ENCODE measurements at places on chromosomes 4 and X.

DNA sequence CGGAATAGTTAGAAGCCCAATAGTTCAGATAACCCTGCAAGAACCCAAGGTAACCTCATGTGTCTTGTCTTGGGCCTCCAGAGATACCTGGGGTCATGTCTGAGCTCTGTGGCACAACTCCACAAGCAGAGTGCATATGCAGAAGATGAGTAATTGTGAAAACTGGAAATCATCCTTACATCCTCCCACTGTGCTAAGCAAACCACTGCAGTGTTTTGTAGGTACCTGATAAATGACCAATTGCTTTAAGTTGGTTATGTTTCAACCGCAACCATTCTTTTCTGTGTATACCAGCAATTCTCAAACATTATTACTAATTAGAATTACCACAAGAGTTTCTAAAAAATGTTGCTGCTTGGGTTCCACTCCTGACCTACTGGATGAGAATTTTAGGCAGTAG lies 73.2 kb downstream of the CBLL2 start:
- DNase-seq, result no peak

- no peak for DNase-seq
Observed at GRCh38 chr4:182521011-182521410, 277.8 kb downstream of the TENM3 start.

DNA sequence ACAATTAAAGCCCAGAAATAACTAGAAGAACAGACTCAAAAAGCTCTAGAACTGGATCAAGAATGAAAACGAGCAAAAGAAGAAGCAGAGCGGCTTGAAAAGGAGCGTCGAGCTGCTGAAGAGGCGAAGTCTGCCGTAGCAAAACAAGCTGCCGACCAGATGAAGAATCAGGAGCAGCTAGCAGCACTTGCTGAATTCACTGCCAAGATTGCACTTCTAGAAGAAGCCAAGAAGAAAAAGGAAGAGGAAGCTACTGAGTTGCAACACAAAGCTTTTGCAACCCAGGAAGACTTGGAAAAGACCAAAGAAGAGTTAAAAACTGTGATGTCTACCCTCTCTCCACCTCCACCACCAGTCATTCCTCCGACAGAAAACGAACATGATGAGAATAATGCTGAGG lies 56.1 kb upstream of the PPP4R3C start:
- DNase-seq, result no peak

DNA sequence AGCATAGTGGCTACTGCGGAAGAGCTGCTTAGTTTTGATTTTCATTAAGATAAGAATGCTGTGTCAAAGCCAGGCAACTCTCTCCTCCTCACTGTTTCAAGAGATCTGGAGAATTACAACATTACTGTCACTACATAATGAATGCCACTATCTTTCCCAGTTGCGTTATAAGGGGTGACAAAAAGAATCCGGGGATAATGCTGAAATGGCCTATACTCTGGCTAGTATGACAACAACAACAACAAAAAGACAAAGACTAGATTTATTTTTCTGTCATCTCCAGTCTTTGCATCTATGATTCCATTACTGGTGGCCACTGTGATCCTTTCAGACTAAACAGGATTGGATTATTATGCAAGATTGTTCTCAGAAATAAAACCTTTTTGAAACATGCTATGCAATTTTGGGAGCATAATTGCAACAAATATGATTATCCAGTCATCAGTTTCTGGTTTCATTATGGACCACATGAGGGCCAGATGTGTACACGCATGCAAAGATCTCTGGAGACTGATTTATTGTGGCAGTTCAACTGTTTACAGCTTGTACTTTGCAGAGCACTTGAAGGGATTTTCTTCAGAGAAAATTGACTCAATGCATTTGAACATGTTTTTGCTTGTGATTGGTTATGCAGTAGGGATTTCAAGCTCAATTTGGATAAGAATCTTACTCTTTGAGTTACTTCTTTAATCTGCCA lies 31.1 kb upstream of the SPANXB1 start:
- no peak for DNase-seq

GRCh38 chr4:75898536-75898935 lies 3.7 kb downstream of the PPEF2 start:
- no peak for DNase-seq

GRCh38 chr4:186318481-186318880 lies 52.5 kb downstream of the F11 start:
- DNase-seq, result no peak

DNA sequence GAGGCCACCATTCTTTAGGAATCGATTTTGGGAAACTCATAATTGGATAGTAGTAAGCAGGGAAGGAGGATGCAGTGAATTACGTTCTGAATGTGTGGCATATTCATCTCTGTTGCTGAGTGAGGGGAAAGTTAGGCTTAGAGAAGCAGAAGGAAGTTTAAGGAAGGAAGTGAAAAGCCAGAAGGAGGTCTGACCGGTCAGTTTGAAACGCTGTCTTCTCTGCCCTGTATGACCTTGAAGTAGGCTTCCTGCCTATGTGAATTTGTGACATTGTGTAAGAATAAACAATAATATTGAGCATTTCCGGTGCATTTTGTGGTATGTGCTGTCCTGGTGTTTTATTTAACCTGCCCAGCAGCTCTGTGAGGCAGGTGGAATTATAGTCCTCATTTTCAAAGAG lies 67.3 kb downstream of the PDLIM5 start:
- no peak for DNase-seq

DNA sequence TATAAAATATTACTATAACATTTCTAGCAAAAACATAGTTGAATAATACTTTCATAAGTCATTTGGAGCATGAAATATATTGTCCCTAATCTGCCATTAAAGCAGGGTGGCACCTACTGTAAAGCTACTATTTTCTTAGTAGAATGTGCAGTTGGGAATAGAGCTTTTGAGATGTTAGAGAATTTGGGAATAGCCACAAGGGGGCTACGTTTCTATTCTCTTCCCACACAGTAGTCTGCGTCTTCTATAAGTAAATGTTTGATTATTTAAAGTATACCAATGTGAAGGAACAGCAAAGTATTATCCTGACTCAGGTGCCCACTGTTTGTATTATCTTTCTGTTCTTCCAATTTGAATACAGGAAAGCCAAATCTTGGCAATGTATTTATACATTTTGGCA lies 323.2 kb upstream of the GIMD1 start:
- no peak for DNase-seq

- DNase-seq, result peak; percentile 45
Observed at GRCh38 chr4:8269535-8270417, at the start of gene HTRA3. Gene HTRA3, plus strand, starts transcription at chr4:8269754. Its CDS starts 215 bp downstream, at chr4:8269969.

GRCh38 chrX:99914635-99915034 lies 495.4 kb downstream of the PCDH19 start:
- DNase-seq, result no peak

DNA sequence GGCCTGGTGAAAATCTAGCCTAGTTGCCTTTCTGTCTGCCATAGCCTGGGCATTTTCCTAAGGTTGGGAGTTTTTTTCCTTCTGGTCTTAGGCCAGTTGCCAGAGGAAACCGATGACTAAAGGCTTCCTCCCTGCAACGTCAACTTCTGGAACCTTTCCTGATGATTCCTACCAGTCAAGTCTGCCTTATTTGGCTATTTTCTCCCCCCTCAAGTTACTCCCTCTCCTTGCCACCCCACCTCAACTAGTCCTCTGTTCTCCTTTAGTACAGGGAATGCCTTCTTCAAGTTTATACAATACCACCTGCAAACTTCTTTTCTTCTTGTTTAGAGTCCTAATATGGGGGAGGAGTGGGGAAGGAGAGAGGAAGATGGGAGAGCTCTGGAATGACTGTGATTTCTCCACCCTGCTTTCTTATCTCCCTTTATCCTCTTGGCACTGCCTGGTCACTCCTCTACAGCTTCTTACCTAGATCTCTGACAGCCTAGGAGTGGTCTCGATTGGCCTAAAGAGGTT lies 10.6 kb downstream of the MSN start:
- no peak for DNase-seq

DNA sequence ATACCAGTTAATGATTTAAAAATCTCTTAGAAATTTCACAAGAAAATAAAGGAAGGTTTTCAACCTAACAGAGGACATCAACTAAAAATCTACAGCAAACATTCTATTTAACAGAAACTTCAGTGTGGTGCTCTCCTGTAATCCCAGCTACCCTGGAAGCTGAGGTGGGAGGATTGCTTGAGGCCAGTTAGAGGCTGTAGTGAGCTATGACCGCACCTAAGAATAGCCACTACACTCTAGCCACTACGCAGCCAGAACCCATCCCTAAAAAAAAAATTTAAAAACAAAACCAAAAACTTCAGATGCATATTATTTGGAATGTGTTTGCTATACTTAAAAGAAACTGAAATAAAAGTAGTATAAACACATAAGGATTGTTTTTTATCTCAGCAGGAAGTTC lies 7.2 kb upstream of the FHIP1A start:
- DNase-seq, result no peak

- no peak for DNase-seq
Observed at GRCh38 chrX:69131886-69132285, 33.4 kb downstream of the PJA1 start.

GRCh38 chr4:2069986-2070385 lies 10.9 kb downstream of the NAT8L start:
- DNase-seq, result no peak

GRCh38 chr4:139188648-139189416 lies 11.8 kb upstream of the ELF2 start:
- no peak for DNase-seq

DNA sequence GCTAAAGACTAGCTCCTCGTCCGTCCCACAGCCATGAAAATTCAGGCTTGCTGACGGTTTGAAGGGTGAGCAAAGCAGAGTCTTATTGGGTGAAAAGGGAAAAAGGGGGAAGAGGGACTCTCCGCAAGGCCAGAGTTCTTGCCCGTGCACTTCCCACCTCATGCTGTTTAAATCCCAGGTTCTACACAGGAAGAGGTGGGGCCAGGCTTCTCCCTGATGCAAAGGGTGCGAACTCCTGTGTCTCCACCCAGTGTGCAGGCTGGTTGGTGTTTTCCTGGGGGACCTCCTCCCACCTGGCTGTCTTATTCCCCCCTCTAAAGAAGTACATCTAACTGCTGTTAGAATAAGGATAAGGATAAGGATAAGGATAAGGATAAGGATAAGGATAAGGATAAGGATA lies 18.0 kb upstream of the LANCL3 start:
- DNase-seq, result no peak

DNA sequence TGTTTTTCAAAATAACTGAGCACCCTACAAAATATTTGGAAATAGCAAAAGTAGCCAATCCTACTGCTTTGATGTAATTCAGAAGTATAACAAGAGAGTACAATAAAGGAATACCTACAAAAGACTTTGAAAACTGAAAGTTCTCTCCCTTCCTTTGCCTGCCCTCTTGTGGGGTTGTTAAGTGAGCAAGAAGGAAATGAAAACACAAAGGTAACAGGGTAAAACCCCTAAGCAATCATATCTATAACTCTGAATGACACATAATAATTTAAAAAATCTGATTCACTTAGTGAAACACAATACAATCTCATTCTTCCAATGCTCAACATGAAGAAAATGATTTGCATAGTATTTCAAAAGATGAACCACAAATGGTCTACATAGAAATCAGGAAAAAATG lies 98.2 kb downstream of the FRYL start:
- no peak for DNase-seq

DNA sequence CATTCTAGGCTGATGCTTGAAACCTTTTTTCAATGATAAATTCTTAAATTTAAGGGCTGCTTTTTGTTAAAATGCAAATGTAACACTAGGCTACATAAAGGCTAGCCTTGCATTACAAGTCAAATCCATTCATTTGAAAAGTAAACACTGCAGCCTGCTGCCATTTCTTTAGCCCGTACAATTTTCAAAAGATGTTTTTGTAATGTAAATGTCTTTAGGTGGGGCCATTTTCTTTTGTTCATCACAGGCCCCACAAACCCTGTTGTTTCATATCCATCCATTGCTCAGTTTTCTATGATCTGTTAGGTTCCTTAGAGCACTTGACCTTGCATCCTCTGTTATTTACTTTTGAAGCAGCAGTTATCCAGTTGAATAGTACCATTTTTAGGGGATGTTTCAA lies 296.2 kb upstream of the AMOT start:
- no peak for DNase-seq

GRCh38 chr4:15270201-15270600 lies 157.6 kb upstream of the C1QTNF7 start:
- no peak for DNase-seq

DNA sequence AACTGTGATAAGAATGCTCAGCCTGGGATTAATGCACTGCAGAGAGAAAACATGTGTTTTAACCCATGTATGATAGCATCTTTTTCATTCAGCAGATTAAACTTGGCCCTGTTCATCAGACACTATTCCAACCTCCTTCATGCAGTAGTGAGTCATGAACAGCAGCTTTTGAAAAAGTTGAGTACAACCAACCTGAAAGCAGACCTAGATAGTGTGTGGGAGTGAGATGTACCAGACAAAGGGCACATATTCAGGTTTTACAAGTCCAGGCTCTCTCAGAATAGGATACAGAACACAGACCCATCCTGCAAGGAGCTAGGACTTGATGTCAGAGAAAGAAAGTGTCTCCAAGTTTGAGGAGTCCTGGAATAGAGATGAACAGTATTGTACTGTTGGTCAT lies 237.3 kb upstream of the STS start:
- no peak for DNase-seq

DNA sequence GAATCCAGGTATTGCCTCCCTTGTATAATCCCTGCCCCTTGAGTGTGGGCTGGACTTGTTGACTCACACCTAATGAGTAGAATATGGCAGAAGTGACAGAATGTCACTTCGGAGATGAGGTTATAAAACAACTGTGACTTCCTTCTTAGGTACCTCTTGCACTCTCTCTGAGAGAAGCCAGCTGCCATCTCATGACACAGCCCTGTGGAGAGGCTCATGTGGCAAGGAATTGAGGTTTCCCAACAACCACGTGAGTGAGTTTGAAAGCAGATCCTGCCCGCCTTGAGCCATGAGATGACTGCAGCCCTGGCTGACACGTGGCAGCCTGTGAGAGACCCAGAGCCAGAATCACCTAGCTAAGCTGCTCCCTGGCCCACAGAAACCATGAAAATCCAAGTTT lies 13.5 kb downstream of the ASB11 start:
- peak; percentile 62 for DNase-seq

DNA sequence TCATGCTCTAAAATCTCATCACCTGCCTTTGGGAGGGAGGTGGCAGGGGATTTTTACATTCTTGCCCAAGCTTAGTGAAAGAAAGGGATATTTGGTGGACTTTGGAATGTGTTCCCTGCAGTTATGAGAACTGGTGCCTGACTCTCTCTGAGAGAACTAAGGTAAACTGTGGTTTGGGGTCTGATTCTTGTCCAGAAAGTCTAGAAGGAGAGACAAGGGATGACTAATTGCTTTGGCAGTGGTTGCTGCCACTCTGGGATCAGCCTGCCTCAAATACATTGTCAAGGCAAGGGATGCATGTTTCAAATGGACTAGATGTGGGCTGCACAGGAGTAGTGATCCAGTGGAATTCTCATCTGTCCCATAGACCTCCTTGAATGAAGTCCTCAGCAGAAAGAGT lies 115.2 kb downstream of the DDIT4L start:
- no peak for DNase-seq

DNA sequence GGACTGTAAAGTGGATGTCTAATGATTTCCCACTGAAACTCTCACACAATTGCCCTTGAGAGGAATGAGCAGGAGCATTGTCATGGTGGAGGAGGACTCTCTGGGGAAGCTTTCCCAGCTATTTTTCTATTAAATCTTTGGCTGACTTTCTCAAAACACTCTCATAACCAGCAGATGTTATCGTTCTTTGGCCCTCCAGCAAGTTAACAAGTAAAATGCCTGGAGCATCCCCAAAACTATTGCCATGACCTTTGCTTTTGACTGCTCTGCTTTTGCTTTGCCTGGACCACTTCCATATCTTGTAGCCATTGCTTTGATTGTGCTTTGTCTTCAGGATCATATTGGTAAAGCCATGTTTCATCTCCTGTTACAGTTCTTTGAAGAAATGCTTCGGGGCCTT lies 120.2 kb upstream of the PDE5A start:
- DNase-seq, result no peak

GRCh38 chrX:34909151-34909550 lies 33.4 kb upstream of the FAM47B start:
- DNase-seq, result no peak
